ENCODE measurements at places on chromosomes 3 and 15.

DNA sequence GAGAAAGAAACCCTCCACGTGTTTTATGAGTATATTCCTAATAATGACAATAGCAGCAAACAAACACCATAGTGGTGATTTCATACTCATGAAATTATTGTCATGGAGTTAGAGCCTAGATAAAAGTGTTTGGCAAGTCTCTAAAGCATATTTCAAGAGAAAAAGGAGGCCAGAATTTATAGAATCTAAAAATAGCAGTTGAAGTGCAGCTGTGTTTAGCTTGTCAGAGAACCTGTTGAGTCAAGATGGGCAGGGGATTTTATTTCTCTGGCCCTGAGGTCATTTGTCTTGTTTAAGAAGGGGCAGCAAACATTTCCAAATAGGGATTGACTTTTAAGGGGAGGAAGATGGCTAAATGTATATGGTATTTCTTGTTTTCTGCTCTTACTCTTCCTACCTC, 279.6 kb upstream of the CTDSPL start:
- no peaks in the 10 kb centered on the region for H3K27me3 ChIP-seq
- H3K27ac ChIP-seq: no peak overlapping the region
- no peak for DNase-seq
- no peaks in the 10 kb centered on the region for H3K4me1 ChIP-seq
- no peak overlapping the region for H3K4me3 ChIP-seq

GRCh38 chr3:138049157-138049919, 39.4 kb downstream of the CLDN18 start:
- no peak overlapping the region for H3K27ac ChIP-seq
- no peak for DNase-seq
- H3K4me3 ChIP-seq: no peak overlapping the region
- no peaks in the 10 kb centered on the region for H3K4me1 ChIP-seq
- no peaks in the 10 kb centered on the region for H3K36me3 ChIP-seq

- H3K27ac ChIP-seq: no peak overlapping the region
- no peak overlapping the region for H3K4me3 ChIP-seq
- no peak for DNase-seq
- no peaks in the 10 kb centered on the region for H3K36me3 ChIP-seq
These were observed 438.8 kb upstream of the TGFBR2 start for GRCh38 chr3:30167541-30168011.

- H3K4me3 ChIP-seq: no peak overlapping the region
- no peak for DNase-seq
- H3K36me3 ChIP-seq: peaks cover 16% of the 10 kb centered on the region
- no peaks in the 10 kb centered on the region for H3K27me3 ChIP-seq
These were observed 125.0 kb upstream of the CGNL1 start for GRCh38 chr15:57251308-57251707.

DNA sequence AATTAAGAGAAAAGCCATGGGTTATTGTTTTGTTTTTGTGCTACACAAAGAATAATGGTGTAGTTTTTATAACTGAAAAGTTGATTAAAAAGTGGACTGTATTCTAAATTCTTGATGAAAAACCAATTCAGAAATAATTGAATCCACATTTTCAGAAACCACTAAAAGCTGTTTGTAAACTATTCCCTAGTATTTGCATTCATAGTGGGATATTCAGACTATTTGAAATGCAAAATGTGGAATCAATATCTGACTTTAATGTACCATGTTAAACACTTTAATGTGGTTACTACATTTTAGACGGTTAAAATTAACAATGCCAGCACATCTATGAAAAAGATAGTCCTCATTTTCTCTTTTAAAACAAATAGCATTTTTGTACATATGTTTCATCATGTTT, 104.6 kb downstream of the ZIC4 start:
- no peaks in the 10 kb centered on the region for H3K27me3 ChIP-seq
- H3K36me3 ChIP-seq: no peaks in the 10 kb centered on the region
- DNase-seq: no peak
- no peak overlapping the region for H3K27ac ChIP-seq
- H3K4me1 ChIP-seq: no peaks in the 10 kb centered on the region
